ENCODE measurements at places on chromosomes 2 and 18.

GRCh38 chr18:13136056-13136903 is 82.3 kb upstream of the LDLRAD4 start:
- DNase-seq, result peak; percentile 54

- no peak for DNase-seq
These were observed 132.0 kb downstream of the ALPK2 start for GRCh38 chr18:58496937-58497336.

- no peak for DNase-seq
These were observed 110.3 kb downstream of the SMAD7 start for GRCh38 chr18:48840491-48840877.

DNA sequence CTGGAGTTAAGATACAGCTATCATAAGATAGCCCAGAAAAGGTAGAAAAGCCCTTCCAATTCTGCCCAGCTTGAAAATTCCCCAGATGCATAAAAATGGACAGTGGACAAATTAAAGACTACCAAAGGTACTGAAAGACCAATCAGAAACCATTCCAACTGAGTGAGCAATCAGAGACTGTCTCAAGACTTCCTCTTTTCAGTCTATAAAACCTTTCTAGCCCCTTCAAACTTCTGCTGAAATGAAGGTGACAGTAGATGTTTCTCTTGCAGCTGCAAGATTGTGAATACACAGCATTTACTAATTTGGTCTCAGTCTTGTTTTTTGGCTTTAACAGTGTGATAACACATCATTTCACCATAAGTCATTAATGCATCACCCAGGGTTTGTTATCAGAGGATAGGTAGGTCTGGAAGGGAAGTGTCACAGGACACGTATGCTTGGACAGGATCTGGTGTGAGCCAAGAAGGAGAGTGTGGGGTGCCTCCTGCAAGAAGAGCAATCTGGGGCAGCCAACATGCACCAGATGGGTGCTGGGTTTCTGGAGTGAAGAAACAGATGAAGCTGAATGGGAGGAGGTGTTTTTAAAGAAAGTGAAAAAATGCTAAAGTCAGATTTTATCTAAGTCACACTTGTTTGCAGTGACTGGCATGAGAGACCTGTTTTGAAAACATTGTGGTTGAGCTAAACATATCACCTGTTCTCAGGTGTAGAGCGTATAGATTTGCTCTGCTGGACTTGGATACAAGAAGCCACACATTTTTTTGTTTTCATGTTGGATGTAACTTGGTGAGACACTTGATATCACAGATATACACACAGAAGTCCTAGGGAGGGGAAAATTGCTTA is 75.3 kb upstream of the DDX18 start:
- no peak for DNase-seq

GRCh38 chr2:105708697-105709096 is 36.0 kb upstream of the NCK2 start:
- no peak for DNase-seq

- peak; percentile 82 for DNase-seq
These were observed 502 bp downstream of the EPAS1 start for GRCh38 chr2:46297546-46298271.

- no peak for DNase-seq
These were observed 114.8 kb downstream of the CCBE1 start for GRCh38 chr18:59582395-59582794.

DNA sequence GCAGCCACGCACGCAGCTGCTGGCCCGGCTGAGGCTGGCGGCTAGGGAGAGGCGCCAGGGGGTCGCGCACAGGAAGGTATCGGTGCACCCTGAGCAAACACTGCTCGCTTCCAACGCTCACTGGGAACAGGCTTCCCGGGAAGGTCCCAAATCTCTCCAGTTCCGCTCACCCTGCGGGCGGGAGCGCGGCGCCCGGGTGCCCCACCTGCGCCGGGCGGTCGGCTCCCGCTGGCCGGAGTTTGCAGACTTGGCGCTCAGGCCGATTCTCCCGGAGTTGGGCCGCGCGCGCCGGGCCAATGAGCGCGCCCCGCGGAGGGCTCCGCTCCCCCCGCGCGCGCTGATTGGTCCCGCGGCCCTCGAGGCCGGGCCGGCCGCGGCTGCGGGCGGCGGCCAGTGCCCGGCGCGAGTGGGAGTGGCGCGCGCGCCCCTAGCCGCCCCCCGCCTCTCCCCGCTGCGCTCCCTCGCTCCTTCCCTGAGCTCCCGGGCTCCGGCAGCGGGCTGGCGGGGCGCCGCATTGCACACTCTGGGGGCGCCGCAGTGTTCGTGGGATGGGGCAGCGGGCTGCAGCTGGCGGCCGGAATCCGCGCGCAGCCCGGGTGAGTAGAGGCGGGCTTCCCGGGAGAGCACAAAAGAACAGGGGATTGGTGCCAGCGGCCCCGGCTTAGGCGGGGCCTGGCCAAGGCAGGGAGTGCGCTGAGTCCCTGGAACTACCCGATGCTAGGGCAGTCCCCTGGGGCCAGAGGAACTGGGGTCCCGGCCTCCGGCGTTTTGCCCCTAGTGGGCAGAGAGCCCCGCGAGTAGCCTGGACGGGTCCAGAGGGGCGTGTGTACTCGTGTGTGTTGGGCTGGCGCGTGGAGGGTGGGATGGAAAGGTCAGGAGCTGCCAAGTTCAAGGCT is at the start of gene LYPD6:
TSS of gene LYPD6 (plus strand) at position 461 of the 896 bp plus-strand sequence. CDS start 107,122 bp downstream, outside the sequence.
- DNase-seq, result peak; percentile 69

- no peak for DNase-seq
These were observed 291.4 kb downstream of the CCDC85A start for GRCh38 chr2:56475191-56475590.

All from heart left ventricle (tissue), 16 donors.